Stimulated activated CD8-positive, alpha-beta memory T cell treated with anti-CD3 and anti-CD28 coated beads, Interleukin-15, amount 100 ng/mL, for 48 hours (primary cell): ENCODE measurements at places on chromosomes 7 and 10.

- no peak for DNase-seq
Measured at GRCh38 chr7:1678081-1678543, 8.0 kb downstream of the ELFN1 start.

DNA sequence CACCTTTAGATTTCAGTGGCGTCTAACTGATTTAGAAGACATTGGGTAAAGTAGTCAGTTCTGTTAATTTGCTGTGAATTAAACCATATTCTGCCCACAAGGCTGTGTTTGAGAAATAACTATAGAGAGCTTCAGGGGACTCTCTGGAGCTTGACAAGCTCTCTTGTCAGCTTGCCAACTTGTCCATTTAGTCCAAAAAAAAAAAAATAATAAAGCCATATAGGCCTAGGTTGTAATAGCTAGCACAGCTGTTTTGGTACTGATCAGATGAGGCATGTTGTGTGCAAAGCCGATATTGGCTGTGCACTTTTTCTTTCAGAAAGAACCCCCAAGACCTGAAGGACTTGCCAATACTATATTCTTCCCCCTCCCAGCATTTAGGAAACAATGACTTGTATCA, 20.2 kb upstream of the ZNF282 start:
- DNase-seq: no peak

DNA sequence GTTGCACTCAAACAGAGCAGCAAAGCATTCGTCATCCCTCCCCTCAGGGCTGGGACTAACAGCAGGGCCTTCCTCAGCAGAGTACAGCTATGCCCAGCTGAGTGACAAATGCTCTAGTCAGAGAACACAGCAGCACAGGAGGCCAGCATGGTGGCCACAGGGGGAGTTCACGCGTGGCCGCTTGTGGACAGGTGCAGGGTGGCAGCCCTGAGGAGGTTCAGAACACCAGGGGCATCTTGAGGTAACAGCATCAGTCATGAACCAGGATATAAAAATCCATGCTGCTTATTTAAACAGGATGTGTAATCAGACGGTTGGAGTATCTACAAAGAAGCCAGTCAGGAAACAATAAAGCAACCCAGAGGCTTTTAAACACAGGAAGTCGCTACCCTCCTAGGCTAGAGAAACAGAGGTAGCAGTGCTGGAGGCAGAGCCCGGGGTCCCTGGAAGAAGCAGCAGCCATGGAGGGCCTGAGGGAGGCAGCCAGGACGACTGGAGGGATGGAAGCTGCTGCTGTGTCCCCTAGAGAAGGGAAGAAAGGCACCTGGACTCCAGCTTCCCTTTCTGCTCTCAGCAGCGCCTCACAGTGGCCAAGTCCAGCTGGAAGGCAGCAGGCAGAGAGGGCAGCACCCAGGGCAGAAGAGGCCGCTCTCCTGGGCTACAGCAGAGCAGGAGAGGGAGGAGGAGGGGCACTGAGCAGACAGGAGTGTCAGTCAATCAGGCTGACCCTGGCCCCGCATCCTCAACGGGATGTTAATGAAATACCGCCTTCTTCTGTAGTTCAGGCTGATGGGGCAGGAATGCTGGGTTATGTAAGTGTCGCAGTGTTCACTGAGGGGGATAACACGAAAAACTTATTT, 70.8 kb upstream of the UCN3 start:
- no peak for DNase-seq

DNA sequence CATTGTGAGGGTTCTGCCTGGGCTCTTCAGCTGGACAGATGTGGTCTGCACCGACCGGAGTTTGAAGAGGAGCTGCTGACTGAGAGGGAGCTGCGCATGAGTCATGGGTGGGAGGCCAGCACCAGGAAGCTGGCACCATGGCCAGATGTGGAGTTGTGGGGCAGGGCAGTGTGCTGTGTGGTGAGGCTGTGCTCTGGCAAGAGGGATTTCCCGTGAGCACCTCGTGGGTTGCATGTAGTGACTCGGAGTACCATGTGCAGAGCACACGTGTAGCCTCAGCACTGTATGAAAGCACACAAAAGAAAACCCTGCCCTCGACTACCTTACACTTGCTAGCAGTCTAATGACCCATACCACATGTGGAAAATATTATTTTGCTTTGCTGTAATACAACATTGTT, 103.4 kb downstream of the WNT2 start:
- DNase-seq: no peak

DNA sequence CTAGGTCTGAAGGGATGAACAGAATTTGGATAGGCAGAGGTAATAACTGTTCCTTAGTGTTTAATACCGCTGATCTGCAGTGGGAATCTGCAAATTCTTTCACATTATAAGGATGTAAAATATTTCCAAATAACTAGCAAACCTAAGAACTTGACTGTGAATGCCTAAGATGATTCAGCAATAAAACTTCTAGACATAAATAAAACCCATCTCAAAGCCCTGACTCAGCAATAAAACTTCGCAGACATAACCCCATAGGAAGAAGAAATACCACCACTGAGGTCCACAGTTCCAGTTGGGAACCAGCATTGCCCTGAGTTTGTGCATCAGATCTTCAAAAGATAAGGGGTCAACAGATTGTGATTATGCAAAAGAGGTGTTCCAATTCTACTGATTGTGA, 354.2 kb downstream of the GFRA1 start:
- DNase-seq: no peak
